ENCODE measurements at places on chromosomes 3 and 15. TPM values are rescaled to one million over a fixed set of nuclear protein-coding genes. Genes with fewer than 3 reads are reported as not detected.

Gene SAMMSON
- total RNA-seq = not detected

GRCh38 chr3:11651477-11651876 lies 7.8 kb upstream of the VGLL4 start:
- no peaks in the 10 kb centered on the region for H3K27me3 ChIP-seq
- no peaks in the 10 kb centered on the region for H3K4me1 ChIP-seq
- no peak overlapping the region for H3K4me3 ChIP-seq
- H3K27ac ChIP-seq = no peak overlapping the region
- no peaks in the 10 kb centered on the region for H3K36me3 ChIP-seq

DNA sequence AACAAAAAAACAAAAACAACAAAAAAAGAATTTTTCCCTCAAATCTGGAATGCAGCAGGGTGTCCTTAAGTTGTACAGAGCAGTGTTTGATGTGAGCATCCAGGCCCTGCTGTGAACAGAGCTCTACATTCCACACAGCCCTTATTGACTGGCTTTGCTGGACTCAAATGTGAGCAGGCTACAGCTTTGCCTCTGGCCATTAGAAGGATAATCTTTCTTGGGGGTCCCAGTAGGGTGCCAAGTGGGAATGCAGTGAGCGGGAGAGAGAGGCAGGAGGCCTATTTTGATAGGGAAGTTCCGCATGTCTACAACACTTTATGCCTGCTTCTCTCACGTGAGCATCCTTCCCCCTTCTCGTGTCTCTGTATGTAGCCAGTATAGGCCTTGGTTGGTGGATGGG lies 34.4 kb upstream of the TPRG1 start:
- no peaks in the 10 kb centered on the region for H3K36me3 ChIP-seq
- peaks cover 6% of the 10 kb centered on the region for H3K4me1 ChIP-seq
- H3K27ac ChIP-seq = no peak overlapping the region
- no peak overlapping the region for H3K4me3 ChIP-seq

Gene CCDC39
- not detected for total RNA-seq

Gene CPN2
- total RNA-seq = not detected

- peak overlapping the region; percentile 83 for H3K4me3 ChIP-seq
- H3K27me3 ChIP-seq = no peaks in the 10 kb centered on the region
- peaks cover 22% of the 10 kb centered on the region for H3K4me1 ChIP-seq
- peak; percentile 82 for DNase-seq
- peak overlapping the region; percentile 86 for H3K27ac ChIP-seq
Measured at GRCh38 chr3:98521897-98522543, 682 bp downstream of the CLDND1 start.

DNA sequence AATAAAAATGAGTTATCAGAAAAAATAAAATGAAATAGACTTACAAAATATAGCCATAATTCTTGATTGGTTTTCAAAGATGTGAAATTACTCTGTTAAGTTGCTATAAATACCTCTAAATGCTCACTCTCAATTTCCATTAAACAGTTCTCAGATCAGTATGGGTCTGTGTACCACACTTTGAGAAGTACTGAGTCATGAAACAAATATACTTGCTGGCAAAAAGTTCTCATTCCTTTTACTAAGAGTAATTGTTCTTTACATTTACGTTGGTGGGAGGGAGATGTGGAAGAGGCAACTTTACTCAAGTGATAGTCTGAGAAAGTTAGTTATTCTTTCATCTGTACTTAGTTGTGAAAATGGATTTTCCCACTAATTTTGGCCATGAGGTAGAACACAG lies 96.3 kb downstream of the ZNF385D start:
- H3K27ac ChIP-seq = no peak overlapping the region
- H3K27me3 ChIP-seq = no peaks in the 10 kb centered on the region
- H3K4me3 ChIP-seq = no peak overlapping the region

- peaks cover 49% of the 10 kb centered on the region for H3K4me1 ChIP-seq
- H3K4me3 ChIP-seq = peak overlapping the region; percentile 28
Measured at GRCh38 chr15:65365229-65365628, 12.6 kb downstream of the IGDCC3 start.

- no peaks in the 10 kb centered on the region for H3K36me3 ChIP-seq
- no peaks in the 10 kb centered on the region for H3K27me3 ChIP-seq
- no peak overlapping the region for H3K4me3 ChIP-seq
Measured at GRCh38 chr15:55108858-55109518, 87.8 kb downstream of the RSL24D1 start.

Gene RBPMS2
- total RNA-seq = 4.1 TPM

Gene TMEM40
- total RNA-seq = 30.5 TPM

Gene TM6SF1
- total RNA-seq = not detected

Gene MBD4
- total RNA-seq = 48.6 TPM

Gene RAD51
- 22.5 TPM for total RNA-seq

Gene TP63
- 0.65 TPM for total RNA-seq

GRCh38 chr15:42233107-42233506 lies 25.0 kb upstream of the VPS39 start:
- H3K4me1 ChIP-seq = no peaks in the 10 kb centered on the region
- H3K27ac ChIP-seq = no peak overlapping the region
- DNase-seq = no peak
- no peaks in the 10 kb centered on the region for H3K27me3 ChIP-seq
- H3K4me3 ChIP-seq = no peak overlapping the region

DNA sequence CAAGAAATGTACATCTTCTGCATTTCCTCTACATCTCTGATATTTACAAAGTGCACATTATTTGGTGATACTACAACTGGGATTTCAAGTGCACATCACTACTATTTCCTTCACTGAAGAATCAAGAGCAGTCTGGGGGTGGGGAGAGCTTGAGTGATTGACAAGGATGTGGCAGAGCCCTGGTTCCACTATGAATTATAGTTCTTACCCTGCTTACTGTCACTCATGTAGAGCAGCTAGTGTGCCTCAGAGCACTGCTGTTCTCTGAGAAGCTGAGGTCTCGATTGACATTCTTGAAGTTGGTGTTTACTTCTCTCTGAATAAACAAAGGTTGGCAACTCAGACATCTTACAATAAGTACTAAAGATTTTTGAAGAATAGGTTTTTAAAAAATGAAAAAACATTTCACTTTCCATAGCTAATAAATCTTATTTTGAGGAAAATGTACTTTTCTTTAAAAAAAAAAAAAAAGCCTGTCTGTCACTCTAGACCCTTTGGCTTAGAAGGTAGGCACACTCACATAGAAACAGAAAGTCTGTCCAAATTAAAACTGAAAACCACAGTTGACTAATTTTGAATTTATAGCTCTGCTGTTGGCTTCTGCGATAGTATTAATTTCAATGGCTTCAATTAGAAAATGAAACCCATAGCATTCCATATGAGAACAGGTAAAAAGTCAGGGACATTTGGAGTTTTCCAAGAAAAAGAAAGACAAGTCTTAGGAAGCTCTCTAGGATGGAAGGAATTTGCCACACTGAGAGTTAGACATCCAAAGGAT lies 5.6 kb downstream of the GREM1 start:
- no peak overlapping the region for H3K4me3 ChIP-seq
- H3K27me3 ChIP-seq = no peaks in the 10 kb centered on the region
- H3K27ac ChIP-seq = no peak overlapping the region
- H3K4me1 ChIP-seq = no peaks in the 10 kb centered on the region

- no peaks in the 10 kb centered on the region for H3K36me3 ChIP-seq
- peaks cover 16% of the 10 kb centered on the region for H3K4me1 ChIP-seq
- no peak for DNase-seq
- H3K27ac ChIP-seq = no peak overlapping the region
- H3K4me3 ChIP-seq = no peak overlapping the region
Measured at GRCh38 chr3:43957553-43957952, 266.8 kb downstream of the ABHD5 start.

- H3K27me3 ChIP-seq = no peaks in the 10 kb centered on the region
- no peak overlapping the region for H3K27ac ChIP-seq
- 0 out of 2 replicates have a peak, but pooled peaks cover 5% of the 10 kb centered on the region for H3K4me1 ChIP-seq
- DNase-seq = peak; percentile 40
- H3K4me3 ChIP-seq = peak overlapping the region; percentile 87
- H3K36me3 ChIP-seq = no peaks in the 10 kb centered on the region
Measured at GRCh38 chr15:43511012-43511885, 6.2 kb upstream of the MAP1A start.

DNA sequence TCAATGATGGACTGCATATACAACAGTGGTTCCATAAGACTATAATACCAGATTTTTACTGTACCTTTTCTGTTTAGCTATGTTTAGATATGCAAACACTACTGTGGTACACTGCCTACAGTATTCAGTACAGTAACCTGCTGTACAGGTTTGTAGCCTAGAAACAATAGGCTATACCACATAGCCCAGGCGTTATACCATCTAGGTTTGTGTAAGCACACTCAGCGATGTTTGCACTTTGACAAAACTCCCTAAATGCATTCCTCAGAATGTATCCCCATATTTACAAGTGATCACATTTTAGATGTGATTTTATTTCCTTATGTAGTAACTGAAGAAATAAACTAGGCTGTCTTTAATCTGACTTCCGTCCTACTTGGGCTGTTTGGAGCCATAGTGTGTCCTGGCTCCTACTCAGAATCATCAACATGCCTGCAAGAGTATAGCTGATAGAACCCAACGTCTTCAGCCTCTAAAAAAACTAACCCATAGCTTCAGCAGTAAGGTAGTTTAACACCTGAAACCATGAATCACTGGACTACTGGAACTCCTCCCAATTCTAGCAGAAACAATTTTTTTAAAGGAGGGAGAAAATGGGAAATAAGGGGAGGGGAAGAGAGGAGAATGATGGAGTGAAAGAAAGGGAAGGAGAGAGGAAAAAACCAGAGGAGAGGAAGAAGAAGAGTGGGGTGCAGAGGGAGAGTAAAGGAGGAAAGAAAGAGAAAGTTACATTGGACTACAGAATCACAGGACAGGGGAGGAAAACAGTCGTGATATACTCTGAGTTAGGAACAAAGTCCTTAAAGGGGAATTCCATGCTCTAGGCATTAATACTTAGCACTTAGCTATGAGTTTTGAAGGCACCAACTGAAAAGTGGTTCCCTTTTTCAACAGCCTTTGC lies 67.7 kb upstream of the PLXND1 start:
- no peak for DNase-seq
- H3K4me3 ChIP-seq = no peak overlapping the region
- H3K4me1 ChIP-seq = peaks cover 30% of the 10 kb centered on the region
- peak overlapping the region; percentile 77 for H3K27ac ChIP-seq
- no peaks in the 10 kb centered on the region for H3K27me3 ChIP-seq

DNA sequence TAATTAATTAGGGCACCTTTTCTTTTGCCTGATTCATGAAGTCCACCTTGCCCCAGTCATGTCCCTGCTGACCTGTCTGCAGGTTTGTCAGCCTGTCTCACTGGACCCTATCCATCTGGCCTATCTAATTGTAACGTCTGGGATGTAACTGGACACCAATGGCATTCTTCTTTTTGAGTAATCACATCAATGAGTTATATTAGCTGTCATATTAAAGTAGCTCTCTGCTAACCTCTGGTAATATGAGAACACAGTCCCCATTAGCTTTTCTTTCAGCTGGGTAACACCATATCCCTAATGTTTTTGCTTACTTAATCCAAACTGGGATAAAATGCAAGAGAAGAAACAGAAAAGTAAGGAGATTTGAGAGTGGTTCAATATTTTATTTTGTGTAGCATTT lies 166.2 kb upstream of the VEPH1 start:
- H3K36me3 ChIP-seq = no peaks in the 10 kb centered on the region
- DNase-seq = no peak
- H3K27ac ChIP-seq = no peak overlapping the region
- no peaks in the 10 kb centered on the region for H3K27me3 ChIP-seq
- H3K4me1 ChIP-seq = no peaks in the 10 kb centered on the region
- H3K4me3 ChIP-seq = no peak overlapping the region

DNA sequence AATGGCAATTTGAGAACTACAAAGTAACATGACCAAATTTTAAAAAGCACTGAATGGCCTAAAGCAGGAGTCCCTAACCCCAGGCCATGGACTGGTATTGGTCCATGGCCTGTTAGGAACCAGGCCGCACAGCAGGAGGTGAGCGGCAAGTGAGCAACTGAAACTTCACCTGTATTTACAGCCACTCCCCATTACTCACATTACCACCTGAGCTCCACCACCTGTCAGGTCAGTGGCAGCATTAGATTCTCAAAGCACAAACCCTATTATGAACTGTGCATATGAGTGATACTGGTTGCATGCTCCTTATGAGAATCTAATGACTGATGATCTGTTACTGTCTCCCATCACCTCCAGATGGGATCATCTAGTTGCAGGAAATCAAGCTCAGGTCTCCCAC lies 48.8 kb downstream of the SENP7 start:
- H3K4me1 ChIP-seq = no peaks in the 10 kb centered on the region
- no peaks in the 10 kb centered on the region for H3K27me3 ChIP-seq
- H3K36me3 ChIP-seq = no peaks in the 10 kb centered on the region
- no peak overlapping the region for H3K4me3 ChIP-seq
- no peak for DNase-seq
- H3K27ac ChIP-seq = no peak overlapping the region

- no peak overlapping the region for H3K4me3 ChIP-seq
- no peaks in the 10 kb centered on the region for H3K4me1 ChIP-seq
- no peak for DNase-seq
- no peaks in the 10 kb centered on the region for H3K36me3 ChIP-seq
- H3K27me3 ChIP-seq = peaks cover 77% of the 10 kb centered on the region
Measured at GRCh38 chr15:77797270-77797669, 164.6 kb upstream of the LINGO1 start.

GRCh38 chr3:32097768-32098167 lies 8.7 kb upstream of the GPD1L start:
- H3K36me3 ChIP-seq = no peaks in the 10 kb centered on the region
- no peak overlapping the region for H3K4me3 ChIP-seq
- DNase-seq = no peak
- H3K4me1 ChIP-seq = no peaks in the 10 kb centered on the region

DNA sequence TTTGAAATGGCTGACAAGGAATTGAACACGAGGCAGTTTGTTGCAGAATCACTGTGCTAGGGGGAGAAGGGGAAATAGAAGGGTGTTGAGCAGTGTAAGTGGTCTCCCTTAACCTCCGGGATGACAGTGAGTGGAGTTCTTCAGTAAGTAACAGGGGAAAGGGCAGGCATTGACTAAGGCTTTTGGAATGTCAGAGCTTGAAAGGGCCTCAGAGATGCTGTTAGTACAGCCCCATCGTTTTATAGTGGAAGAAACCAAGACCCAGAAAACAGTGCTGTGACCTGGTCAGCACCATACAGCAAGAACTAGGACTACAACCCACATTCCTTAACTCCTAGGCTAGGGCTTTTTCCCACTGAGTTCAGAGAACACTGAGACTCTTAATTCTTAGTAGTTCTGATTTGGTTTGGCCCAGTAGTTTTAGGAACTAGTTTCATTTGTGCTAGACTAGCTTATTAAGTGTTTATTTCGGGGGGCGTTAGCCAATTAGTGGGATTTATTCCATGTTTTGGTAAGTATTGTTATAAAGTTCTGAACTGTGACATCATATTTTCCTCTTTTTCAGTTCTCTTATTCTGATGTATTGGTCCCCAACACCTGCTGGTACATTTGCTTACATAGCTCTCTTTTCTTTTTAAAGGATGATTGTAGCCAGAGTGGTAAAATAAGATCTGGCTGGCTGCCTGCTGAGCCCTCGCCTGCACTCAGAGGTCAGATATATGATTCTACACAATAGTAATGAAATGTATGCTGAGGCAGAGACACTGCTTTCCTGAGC lies 34.2 kb downstream of the RAB11A start:
- H3K27me3 ChIP-seq = no peaks in the 10 kb centered on the region
- H3K4me3 ChIP-seq = no peak overlapping the region
- no peak for DNase-seq
- H3K4me1 ChIP-seq = peaks cover 62% of the 10 kb centered on the region

- H3K4me1 ChIP-seq = peaks cover 26% of the 10 kb centered on the region
- no peak for DNase-seq
- peaks cover 35% of the 10 kb centered on the region for H3K36me3 ChIP-seq
Measured at GRCh38 chr15:69417581-69417980, 3.4 kb downstream of the KIF23 start.
